Heart left ventricle (tissue), 16 donors: ENCODE measurements at places on chromosomes 2 and 18. TPM values are rescaled to one million over a fixed set of nuclear protein-coding genes. Genes with fewer than 3 reads are reported as not detected.

DNA sequence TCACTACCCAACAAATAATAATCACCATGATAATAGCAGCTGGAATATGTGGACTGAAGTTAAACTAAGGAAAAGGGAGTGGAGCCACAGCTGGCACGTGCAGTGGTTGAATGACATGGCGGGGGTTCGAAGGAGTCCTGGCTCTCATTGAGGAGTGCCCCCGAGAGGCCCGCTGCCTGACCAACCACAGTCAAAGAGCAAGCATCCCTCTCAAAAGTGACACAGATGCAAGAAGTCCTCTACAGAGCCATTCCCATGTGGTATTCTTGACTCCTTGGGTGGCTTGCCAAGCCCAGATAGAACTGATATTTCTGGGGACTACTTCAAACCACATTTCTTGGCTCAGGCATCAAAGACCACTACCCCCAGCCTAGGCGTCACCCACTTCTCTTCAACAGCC, 405.1 kb downstream of the TNS1 start:
- H3K27me3 ChIP-seq, result no peaks in the 10 kb centered on the region
- no peak for DNase-seq
- H3K36me3 ChIP-seq, result no peaks in the 10 kb centered on the region
- no peak overlapping the region for H3K4me3 ChIP-seq
- H3K27ac ChIP-seq, result no peak overlapping the region
- no peaks in the 10 kb centered on the region for H3K4me1 ChIP-seq

SLC8A1 gene
- total RNA-seq, result 1,521 TPM

GRCh38 chr2:158926478-158926948, 41.9 kb upstream of the TANC1 start:
- no peaks in the 10 kb centered on the region for H3K27me3 ChIP-seq
- H3K4me1 ChIP-seq, result no peaks in the 10 kb centered on the region
- no peak overlapping the region for H3K27ac ChIP-seq
- H3K36me3 ChIP-seq, result no peaks in the 10 kb centered on the region
- H3K4me3 ChIP-seq, result no peak overlapping the region

GRCh38 chr2:65053199-65053598, 3.0 kb upstream of the CEP68 start:
- no peak for DNase-seq
- no peaks in the 10 kb centered on the region for H3K36me3 ChIP-seq

DNA sequence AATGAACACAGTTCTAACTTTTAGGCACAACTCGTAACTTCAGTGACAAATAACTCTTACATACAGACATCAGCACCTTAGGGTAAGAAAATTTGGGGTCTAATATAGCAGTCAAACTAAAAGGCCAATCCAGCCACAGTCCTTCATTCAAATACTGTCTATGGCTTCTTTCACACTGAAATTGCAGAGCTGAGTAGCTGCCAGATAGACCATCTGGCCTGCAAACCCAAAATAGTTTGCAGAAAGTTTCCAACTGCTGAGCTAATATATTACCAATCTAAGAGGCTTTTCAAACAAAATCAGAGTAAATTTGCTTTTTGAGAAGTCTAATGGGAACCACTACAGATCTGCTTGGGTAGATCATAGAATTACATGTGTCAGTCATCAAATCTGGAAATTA, 183.4 kb downstream of the GALR1 start:
- H3K27me3 ChIP-seq, result no peaks in the 10 kb centered on the region
- H3K4me1 ChIP-seq, result no peaks in the 10 kb centered on the region
- no peak overlapping the region for H3K4me3 ChIP-seq
- DNase-seq, result no peak
- no peaks in the 10 kb centered on the region for H3K36me3 ChIP-seq

C1D gene
- total RNA-seq, result 29.2 TPM

GRCh38 chr2:207375207-207375875, 154.4 kb upstream of the CREB1 start:
- no peaks in the 10 kb centered on the region for H3K27me3 ChIP-seq
- DNase-seq, result no peak
- no peaks in the 10 kb centered on the region for H3K4me1 ChIP-seq
- no peak overlapping the region for H3K4me3 ChIP-seq
- no peak overlapping the region for H3K27ac ChIP-seq

ALLC gene
- total RNA-seq, result not detected

DNA sequence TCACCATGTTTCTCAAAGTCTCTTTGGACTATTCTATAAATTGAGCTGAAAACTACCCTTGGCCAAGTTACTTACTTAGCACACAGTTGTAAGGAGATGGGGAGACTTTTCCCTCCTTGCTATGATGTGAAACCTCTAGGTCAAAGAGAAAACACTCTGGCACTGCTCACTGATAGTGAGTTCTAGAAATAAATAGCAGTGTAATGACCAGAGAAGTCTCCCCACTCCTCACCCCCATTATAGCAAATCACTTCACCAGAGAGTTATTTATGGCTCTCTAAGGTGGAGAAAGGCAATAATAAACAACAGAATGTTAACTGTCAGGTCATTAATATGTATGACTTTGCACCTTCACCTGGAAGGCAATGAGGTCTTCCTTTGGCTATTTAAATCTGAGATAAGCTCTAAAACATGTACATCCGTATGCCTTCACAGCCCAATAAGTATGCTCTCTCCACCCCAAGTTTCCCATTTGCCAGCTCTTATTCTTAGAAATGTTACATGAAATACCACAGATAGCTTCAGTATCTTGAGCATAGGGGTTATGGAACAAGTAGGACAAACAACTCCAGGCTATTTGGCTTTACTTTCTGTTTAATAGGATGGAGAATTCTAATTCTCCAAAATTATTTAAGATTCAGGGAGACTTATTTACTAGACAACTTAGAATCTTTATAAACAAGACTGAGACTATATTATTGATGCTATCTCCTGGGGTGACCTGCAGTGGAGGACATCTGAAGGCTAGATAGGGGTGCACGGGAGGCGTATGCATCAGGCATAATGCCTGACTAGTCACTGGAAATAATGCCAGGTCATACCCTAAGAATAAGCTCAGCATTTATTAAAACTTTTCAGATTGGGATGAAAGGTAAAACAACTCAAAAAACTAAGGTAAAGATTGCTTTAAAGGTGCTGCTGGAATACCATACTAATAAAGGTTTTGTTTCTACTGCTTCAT, 65.3 kb upstream of the DTNB start:
- H3K27me3 ChIP-seq, result no peaks in the 10 kb centered on the region
- H3K4me3 ChIP-seq, result no peak overlapping the region
- DNase-seq, result no peak
- no peaks in the 10 kb centered on the region for H3K4me1 ChIP-seq
- H3K27ac ChIP-seq, result peak overlapping the region; percentile 56

- no peaks in the 10 kb centered on the region for H3K27me3 ChIP-seq
- H3K4me1 ChIP-seq, result no peaks in the 10 kb centered on the region
- H3K27ac ChIP-seq, result peak overlapping the region; percentile 91
- H3K4me3 ChIP-seq, result no peak overlapping the region
- no peaks in the 10 kb centered on the region for H3K36me3 ChIP-seq
Measured at GRCh38 chr18:46711444-46711863, 45.4 kb downstream of the ST8SIA5 start.

DNA sequence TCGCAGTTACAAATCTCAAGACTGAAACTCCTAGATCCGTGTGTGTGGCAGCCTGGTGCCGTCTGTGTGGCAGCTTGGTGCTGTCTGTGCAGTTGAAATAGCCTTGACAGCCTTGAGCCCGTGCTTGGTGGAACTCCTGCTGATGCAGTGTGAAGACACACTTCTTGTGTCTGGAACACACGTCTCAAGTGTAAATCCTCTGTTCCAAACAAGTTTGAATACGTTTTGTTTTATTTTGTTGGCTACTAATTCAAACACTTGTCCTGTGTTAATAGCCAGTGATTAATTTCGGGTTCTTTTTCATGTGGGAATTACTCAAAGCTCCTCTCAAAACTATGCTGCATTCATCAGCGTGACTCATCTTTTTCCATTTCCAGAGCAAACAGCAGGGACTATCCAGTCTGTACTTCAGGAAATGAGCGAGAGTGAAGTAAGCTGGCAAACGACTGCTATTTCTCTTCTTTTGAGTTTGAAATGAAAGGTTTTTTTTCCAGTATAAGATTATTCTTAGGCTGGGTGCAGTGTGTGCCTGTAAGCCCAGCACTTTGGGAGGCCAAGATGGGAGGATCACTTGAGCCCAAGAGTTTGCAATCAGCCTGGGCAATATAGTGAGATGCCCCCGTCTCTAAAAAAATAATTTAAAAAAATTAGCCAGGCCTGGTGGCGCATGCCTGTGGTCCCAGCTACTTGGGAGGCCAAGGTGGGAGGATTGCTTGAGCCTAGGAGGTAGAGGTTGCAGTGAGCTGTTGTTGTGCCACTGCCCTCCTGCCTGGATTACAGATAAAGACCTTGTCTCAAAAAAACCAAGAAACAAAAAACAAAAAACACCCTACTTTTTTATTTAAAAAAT, 152.9 kb downstream of the SPP2 start:
- no peaks in the 10 kb centered on the region for H3K27me3 ChIP-seq
- H3K4me3 ChIP-seq, result no peak overlapping the region
- H3K27ac ChIP-seq, result peak overlapping the region; percentile 42
- H3K36me3 ChIP-seq, result no peaks in the 10 kb centered on the region
